Activated effector memory CD4-positive, alpha-beta T cell treated with anti-CD3 and anti-CD28 coated beads, Interleukin-2, amount 50 U/mL, for 16 hours (primary cell): ENCODE measurements at places on chromosomes 1 and 21.

- DNase-seq = no peak
Observed at GRCh38 chr1:66947267-66947666, 22.5 kb downstream of the MIER1 start.

- DNase-seq = no peak
Observed at GRCh38 chr1:27157194-27157593, 2.3 kb upstream of the SLC9A1 start.

- no peak for DNase-seq
Observed at GRCh38 chr1:240310226-240310925, 218.7 kb downstream of the FMN2 start.

DNA sequence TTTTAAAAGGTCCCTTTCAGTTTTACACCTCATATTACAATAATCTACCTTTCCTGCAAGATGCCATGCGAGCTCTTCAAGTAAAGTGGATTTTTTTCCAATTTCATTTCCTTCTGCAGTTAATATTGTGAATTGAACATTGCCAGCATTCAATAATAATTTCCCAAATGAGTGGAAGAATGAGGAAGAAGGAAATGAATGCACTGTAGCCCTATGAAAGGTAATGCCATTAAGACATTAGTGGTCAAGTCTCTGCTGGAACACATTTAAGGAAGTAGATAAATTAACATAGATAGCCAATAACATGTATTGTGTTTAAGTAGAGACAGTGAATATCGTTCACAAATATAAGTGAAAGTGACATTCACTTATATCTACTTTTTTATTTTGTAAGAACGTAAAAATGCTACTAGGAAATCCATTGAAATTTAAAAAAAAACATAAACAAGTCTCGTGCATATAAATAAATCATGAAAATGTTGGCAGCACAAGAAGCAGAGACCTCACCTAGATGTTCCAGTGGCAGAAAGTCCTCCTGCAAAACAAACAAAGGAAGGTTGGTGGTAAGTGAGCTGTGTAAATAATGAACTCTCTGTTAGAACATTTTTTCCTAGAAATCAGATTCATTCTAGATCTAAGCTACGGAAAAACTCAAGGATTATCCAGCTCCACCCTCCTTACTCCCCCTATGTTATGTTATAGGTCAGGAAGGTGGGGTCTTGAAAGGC lies 17.7 kb downstream of the FCRL3 start:
- no peak for DNase-seq

GRCh38 chr1:66353257-66353656 lies 180.7 kb upstream of the SGIP1 start:
- DNase-seq = no peak

GRCh38 chr1:210344706-210345105 lies 16.0 kb downstream of the HHAT start:
- no peak for DNase-seq

GRCh38 chr1:154435599-154436200 lies 30.6 kb downstream of the IL6R start:
- no peak for DNase-seq

DNA sequence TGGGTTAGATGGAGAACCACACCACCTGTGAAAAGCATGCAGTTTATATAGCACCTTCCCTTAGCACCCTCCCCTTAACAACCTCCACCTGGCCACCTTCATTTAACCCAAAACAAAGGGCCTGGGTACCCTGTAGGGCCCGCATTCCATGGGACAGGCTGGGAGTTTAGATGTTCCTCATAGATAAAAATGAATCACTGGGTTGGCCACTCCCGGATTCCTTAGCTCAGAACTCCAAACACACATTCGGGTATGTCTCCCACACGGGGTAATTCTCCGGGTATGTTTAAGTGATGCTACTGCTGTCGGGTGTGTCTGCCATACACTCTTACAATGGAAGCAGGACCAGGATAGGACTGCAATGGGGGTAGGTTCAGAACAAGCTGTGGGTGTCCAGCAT lies 43.9 kb upstream of the FOXO6 start:
- no peak for DNase-seq

DNA sequence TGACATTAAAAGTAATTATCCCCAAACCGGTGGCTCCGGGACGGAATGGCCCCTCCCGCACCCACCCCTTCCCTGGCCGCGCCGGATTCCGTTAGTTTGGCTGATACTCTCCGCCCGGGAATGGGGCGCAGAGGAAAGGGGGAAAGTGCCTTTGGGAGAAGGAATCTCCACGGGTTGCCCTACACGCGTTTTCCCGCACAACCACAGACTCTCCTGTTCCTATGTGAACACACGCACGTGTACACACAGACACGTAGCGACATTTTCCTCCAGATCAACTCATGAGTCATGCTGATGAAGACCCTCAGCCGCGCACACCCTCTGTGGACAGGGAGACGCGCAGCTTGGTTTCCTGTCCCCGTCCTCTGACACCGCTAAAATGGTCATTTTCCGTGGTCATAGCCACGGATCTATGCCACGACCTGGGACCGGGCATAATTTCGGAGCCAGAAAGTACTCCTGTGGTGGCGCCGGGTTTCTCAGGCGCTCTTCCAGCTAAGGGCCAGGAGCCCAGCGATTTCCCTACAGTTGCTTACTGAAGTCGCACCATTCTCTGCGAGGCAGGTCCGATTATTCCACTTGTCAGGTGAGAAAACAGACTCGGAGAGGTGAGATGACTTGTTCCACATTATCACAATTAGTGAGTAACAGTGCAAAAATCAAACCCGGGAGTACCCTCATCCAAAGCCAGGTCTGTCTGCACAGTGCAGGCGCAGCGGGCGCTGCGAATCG lies 4.0 kb upstream of the DMRTA2 start:
- DNase-seq = no peak
